Brain microvascular endothelial cell (primary cell): ENCODE measurements at places on chromosomes 2 and 18.

- DNase-seq = no peak
Observed at GRCh38 chr2:212264187-212264586, 274.4 kb downstream of the ERBB4 start.

DNA sequence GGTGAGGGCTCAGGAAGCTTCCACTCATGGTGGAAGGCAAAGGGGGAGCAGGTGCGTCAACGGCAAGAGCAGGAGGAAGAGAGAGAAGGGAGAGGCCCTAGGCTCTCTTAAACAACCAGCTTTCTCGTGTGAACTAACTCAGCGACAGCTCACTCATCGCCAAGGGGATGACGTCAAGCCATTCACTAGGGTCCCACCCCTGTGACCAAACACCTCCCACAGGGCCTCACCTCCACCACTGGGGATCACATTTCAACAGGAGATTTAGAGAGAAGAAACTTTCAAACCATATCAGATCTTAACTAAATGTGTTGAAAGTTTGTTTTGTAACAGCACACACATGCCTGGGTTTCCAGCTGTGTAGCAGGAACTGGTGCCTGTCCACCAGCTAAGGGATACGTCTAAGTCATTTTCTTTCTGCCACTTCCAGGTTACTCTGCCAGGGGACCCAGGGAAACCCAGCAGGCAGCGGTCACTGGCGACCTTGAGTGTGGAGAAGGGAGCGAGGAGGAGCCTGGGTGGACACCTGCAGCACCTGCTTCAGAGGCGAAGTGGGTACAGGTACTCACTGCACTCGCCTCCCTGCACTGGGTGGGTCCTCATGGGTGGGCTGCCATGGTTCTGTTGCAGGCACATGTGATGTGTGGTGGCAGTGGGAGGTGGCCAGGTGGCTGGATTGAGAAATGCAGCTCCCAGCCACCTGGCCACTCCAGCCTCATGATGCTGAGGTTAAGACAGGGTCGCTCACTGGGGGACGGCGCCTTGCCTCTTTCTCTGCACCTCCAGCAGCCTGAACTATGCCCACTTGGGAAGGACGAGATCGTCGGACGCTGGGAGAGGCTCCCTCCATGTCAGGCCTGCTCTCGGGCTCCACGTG lies 8.4 kb upstream of the GPC1 start:
- peak; percentile 13 for DNase-seq

DNA sequence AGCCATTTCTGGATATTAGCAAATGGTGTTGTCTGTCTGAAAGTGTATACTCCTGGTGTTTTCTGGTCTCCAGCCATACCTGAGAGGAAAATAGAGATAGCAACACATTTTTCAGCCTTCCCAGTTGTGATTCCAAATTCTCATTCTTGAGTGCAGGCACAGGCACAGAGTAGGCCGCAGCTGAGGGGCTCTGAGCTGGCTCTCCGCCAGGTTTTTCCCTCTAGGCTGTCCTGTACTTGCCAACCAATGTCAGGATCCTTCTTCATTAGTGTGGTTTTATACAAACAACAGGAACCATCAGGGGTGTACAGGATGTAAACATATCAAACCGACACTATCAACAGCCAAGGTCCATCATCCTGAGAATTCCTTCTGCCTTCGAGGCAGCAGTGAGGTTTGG lies 1733.6 kb upstream of the CELF4 start:
- no peak for DNase-seq

GRCh38 chr2:160156665-160157064 lies 43.4 kb downstream of the ITGB6 start:
- peak; percentile 64 for DNase-seq

GRCh38 chr2:82796132-82796531 lies 1662.9 kb downstream of the SUCLG1 start:
- DNase-seq = no peak

GRCh38 chr18:72232644-72233043 lies 311.5 kb downstream of the CBLN2 start:
- no peak for DNase-seq

DNA sequence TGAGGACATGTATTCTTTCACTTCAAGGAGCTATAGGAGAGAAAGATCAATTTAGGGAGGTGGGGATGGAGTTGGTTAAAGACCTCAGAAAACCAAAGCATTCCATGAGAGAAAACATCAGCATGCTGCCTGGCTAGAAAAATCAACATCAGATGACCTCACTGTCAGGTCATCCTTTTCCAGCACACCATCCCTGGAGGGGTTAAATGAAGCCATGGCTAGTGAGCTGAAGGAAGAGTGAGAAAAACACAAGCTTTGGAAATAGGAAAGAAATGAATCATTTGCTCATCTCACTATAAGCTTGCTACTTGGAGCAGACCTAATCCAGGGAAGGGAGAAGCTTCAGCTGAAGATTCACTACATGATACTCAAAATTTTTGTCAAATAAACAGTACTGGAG lies 109.5 kb upstream of the ITGB6 start:
- DNase-seq = no peak
